ENCODE measurements at places on chromosomes 5 and 9.

- DNase-seq: no peak
These were observed 756.8 kb upstream of the CDH6 start for GRCh38 chr5:30436691-30437090.

- DNase-seq: no peak
These were observed 308.0 kb downstream of the DOCK8 start for GRCh38 chr9:522658-523057.

DNA sequence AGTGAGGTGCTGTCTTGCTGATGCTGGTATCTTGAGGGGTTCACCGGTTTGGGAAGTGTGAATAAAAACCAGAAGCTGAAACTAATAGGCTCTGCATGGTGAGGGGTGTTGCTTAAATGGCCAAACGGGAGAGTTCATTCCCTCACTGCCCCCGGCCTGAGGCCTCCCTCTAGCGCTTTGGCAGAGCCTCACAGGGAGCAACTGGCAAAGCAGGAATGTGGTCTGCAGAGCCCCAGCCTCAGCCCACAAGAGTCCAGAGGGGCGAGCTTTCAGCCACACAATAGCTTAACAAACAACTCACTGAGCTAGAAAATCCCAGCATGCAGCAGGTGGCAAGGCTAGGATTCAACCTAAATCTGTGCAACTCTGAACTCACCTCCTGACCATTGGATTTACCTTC lies 234.8 kb downstream of the MED10 start:
- no peak for DNase-seq

DNA sequence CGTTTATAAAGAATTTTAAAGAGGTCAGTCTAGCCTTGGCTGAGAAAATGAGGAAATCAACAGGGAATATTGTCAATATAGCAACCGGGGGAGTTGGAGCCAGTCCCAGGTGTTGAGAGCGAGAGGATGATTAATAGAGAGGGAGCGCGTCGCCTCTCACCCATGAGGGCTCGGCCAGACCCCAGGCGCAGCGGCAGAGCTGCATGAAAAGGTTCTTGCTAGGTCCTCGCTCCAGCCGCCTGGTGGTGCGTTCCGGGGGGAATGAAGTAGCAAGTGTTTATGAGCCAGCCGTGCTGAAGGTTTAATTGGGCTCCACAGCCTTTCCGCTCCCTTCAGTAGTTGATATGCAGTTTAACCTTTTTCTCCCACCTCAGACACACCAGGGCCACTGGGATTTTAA lies 167.3 kb upstream of the IRX1 start:
- no peak for DNase-seq

GRCh38 chr5:180782748-180783147 lies 19.9 kb downstream of the MGAT1 start:
- DNase-seq: no peak

DNA sequence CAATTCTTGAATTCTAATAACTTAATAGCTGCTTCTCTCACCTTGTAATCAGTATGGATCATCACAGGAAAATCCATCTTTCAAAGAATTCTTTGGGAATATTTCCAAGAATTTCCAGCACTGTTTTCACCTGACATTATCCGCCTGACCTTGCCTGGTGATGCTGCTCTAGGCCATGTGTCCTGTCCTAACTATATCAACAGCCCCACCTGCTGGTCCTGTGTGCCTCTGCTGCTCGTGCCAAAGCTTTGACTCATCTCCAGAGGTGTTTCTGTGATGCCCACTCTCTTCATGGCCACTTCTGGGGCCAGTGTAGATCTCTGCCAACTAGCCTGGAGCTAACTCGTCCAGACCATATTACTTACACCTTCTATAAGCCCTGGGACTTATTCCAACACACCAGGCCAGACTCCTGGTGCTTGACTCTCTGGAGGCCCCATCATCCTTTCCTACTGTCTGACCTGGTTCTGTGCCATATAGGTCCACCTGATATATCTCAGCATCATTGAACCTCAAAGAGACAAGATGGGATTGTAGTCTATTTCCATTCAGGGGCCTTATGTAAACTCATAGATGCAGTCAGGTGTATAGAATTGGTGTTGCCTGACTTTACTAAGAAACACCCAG lies 67.5 kb upstream of the CKMT2 start:
- DNase-seq: peak; percentile 79

DNA sequence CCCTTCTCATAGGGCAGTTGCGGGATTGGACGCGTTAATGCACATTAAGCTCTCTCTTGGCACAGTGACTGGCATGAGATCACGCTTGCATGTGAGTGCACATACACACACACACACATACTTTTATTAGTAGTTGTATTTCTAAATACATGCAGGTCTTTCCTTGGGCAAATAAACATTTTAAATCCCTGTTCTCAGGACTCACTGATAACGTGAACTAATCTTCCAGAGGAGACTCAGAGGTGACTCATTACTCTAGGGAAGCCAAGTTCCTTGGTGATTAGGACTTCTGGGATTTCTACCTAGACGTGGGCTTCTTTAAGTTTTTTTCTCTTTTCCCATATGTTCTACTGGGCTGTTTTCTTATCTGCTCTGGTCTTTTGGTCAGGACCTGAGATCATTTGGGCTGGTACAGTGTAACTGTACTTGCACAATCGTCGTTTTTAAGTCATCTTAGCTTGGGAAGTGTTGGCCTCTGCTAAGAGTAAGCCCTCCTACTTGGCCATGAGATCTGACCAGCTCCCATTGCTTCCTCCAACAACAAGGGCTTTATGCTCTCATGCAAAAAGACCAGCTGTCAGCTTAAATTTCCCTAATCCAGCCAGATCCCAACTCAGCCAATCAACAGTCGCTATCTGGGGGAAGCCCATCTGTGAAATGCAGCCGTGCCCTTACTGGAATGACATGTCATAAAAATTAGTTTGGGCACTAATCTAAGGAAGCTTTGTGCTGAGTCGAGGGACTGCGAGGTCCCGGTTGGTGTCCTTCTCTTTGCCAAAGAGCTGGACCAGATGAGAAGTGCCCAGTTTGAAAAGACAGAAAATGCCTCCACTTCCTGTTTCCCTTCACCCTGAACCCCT lies 176.4 kb upstream of the ANKRD55 start:
- no peak for DNase-seq

DNA sequence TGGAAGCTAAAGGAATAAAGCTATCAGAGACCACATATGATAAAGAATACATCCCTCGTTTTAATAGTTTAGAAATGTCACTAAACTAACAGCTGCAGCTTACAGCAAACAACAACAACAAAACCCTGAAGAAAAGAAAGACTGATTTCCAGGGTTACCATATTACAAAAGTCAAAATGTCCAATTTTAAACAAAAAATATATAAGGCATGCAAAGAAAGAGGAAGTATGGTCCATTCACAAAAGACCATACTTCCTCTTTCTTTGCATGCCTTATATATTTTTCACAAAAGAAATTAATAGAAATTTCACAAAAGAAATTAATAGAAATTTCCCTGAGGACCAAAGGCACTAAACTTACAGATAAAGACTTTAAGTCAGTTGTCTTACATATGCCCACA lies 354.2 kb downstream of the ARL15 start:
- DNase-seq: no peak

- DNase-seq: no peak
These were observed 76.4 kb upstream of the FCN1 start for GRCh38 chr9:134993996-134994720.

DNA sequence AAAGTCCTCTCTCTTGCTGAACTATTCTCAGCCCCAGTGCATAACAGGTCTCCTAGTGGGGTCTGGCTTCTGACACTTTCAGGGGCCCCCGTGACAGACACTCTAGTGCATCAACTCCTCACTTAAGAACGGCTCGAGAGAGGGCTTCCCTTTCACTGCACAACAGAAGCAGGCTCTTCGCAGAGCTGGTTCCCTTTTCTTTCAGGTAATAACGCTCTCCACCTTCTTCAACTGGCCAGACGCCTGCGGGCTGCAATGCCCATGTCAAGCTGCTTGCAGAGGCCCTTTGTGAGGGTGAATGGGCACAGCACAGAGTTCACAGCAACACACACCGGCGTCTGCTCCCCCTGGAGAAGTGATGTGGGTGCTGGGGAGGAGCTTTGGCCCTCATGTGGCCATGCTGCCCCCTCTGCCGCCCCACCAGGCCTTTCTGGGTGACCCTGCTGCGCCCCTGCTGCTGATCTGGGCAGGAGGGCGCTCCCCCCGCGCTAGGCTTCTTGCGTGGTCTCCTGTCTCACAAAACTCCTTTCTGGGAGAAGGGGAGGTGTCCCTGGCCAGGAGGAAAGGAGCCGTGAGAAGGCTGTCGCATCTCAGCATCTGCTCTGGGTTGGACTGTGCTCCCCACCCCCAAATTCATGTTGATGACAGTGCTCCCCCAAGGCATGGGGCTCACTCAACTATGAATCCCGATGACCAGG lies 2.4 kb downstream of the MRPL36 start:
- DNase-seq: no peak
